ENCODE measurements at places on chromosomes 7 and 10.

- no peak for DNase-seq
Measured at GRCh38 chr7:121500360-121501058, 104.4 kb upstream of the FAM3C start.

GRCh38 chr7:130367088-130367755 is 13.1 kb upstream of the CPA1 start:
- DNase-seq, result no peak

DNA sequence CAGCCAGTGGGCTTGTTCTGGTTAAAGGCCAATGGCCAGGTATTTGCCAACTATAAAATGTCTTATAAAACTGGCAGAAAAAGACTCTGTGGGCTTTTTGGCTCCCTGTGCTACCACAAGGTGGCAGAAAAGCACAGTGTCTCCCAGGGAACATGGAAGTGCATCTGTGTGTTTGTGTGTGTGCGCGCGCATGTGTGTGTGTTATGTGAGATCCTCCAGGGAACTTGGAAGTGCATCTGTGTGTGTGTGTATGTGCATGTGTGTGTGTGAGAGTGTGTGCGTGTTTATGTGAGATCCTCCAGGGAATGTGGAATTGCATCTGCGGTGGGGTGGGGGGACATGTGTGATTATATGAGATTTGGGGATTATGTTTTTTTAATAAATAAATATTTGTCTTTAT is 30.2 kb upstream of the ABI1 start:
- peak; percentile 48 for DNase-seq

- DNase-seq, result no peak
Measured at GRCh38 chr7:67018940-67019339, 22.3 kb downstream of the TYW1 start.

DNA sequence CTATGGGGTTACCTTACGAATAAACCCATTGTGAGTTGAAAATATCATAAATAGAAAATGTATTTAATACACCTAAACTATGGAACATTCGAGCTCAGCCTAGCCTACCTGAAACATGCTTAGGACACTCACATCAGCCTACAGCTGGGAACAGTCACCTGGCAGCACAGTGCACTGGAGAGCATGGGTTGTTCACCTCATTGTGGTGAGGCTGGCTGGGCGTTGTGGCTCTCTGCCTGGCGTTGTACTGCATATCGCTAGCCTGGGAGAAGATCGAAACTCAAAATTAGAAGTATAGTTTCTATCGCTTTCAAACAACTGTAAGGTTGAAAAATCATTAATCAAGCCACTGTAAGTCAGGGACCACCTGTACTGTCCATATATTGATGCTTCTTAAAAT is 17.3 kb upstream of the HBP1 start:
- DNase-seq, result no peak

GRCh38 chr7:119514326-119514725 is 758.6 kb upstream of the KCND2 start:
- no peak for DNase-seq

DNA sequence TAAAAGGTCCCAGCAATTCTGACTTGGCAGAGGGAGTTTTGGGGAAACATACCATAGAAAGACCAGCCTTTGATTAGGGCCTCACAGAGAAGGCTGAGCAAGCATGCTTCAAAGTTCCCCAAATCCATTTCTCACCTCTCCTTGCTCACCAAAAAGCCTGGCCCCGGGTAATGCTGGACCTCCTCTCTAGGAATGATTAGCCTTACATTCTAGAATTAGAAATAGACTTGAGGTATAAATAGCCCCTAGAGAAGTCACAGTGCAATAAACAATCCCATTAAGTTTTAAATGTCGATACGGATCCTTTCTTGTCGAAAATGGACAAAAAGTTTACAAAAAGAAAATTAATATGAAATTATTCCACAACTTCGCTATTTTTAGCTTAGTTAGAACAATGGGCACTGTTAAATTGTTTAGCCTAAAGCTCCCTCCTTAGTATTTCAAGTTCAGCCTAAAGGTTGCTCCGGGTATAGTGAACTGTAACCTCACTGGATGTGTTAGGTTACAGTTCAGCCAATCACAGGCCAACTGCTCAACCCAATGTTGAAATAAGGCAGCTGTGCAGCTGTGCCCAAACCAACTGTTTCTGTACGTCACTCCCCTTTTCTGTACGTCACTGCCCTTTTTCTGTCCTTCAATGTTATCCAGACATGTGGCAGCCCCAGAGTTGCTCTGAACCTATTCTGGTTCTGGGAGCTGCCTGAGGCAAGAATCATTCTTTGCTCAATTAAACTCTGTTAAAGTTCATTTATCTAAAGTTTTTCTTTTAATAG is 7.9 kb upstream of the GSDME start:
- peak; percentile 20 for DNase-seq

- DNase-seq, result peak; percentile 19
Measured at GRCh38 chr10:124354411-124355382, 64.0 kb downstream of the OAT start.

GRCh38 chr7:157089100-157089610 is 49.6 kb upstream of the UBE3C start:
- DNase-seq, result no peak

DNA sequence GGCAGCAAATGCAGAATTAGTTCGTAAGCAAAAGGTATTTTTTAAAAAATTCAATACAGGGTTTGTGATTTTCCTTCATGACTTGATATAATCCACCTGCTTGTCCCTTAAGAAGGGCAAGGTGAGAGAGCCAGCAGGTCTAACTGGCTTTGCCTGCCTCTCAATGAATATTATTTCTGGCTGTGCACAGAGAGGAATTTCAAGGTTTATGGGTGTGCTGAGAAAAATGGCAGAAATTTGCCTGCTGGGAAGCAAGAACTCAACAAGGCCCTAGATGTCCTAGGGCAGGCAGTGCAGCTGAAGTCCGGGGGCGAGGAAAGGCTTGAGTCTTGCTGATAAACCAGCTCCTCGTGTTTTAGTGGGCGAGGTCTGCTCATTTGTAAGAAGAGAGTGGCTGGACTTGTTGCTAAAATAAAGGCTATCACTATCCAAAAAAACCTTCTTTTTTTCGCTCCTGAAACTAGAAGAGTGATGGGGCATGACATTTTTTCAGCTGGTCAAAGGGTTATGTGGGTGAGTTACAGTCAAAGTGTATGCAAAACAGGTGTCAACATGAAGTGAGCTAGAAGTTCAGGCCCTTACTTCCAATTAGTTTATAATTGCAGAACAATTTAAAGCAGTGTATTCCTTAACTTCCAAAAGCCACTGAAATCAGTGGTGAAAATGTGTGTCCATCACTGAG is 385.8 kb upstream of the KLF6 start:
- no peak for DNase-seq

- DNase-seq, result no peak
Measured at GRCh38 chr10:121185816-121186455, 334.8 kb downstream of the WDR11 start.

DNA sequence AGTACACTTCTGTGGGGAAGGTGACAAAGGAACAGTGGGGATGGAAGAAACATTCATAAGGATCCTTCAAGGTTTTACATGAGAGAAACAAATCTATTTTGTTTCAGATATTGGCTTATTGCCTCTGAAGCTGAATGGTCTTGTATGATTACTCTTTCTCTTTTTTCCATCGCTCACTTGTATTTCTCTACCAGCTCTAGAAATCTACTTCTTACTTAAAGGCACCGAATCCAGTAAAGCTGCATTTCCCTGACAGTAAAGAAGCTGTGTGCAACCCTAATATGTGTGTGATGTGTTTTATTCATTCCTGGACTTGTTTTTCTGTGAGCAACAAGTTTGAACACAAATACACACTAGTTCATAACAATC is 45.2 kb upstream of the NXPH1 start:
- DNase-seq, result no peak

GRCh38 chr10:75726522-75727483 is 295.4 kb downstream of the LRMDA start:
- no peak for DNase-seq

DNA sequence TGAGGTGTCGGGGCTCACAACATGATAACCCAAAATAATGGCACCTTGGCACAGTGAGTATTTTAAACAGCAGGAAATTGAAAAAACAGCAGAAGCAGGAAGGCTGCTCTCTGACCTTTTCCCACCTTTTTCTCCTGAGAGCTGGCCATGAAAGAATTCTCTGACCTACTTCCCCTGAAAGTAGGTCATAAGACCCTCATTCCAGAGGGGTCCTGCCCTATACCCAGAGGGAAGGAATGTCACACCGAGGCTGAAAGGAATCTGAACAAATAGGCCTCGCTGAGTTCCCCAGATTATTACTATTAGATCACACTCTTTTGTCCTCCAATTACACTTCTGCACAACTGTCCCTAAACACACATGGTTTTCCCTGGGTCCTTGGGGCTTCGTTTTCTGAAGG is 18.8 kb downstream of the CPVL start:
- DNase-seq, result no peak

DNA sequence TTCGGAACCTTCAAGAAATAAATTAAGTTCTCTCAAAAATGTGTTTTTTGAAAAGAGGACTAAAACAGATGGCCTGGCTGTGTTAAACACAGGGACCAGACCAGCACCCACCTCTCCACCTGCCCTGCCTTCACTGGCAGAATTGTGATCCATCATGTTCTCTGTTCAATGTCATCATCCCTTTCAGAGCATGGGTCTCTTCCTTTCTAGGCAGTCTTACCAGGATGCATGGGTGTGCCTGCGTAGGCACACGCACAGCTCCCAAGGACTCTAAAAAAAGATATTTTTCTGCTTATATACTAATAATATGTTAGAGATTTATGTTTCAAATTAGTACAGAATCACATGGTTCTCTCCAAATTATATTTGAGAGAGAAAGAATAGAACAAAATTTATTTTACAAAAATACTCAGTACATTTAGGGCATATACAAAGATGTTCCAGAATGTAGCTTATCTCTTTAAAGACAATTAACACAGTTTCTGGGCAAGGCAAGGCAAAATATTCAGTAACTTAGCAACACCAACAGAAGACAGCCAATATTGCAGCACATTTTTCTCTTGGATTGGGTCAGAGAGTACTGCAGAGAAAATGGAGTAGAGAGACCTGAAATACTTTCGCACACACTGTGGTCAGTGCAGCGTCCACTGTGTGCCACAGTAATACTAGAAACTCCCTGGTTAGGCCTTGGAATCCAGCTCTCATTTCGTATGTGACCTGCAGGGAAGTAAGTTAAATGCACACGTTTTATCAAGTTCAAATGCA is 52.8 kb downstream of the EGFR start:
- no peak for DNase-seq

DNA sequence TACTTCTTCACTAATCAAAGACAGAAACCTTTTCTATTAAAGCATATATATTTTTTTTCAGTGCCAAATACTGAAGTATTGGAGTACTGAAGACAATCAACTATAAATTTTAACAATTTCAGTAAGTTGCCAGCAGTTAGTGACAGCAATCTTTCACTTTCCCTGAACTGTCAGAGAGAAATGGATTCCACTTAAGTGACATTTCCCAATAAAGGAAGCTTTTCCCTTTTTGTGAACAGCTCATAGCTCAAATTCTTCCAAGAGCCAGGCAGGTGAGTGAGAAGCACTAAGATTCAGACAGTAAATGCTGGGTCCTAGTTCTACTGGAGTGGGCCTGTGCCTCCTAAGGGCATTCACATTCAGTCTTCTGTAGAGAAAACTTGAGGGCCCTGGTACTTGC is 142.0 kb downstream of the SRPK2 start:
- no peak for DNase-seq

- DNase-seq, result no peak
Measured at GRCh38 chr10:108721874-108722273, 1201.4 kb downstream of the XPNPEP1 start.
